ENCODE measurements at places on chromosomes 2 and 18. TPM values are rescaled to one million over a fixed set of nuclear protein-coding genes. Genes with fewer than 3 reads are reported as not detected.

DNA sequence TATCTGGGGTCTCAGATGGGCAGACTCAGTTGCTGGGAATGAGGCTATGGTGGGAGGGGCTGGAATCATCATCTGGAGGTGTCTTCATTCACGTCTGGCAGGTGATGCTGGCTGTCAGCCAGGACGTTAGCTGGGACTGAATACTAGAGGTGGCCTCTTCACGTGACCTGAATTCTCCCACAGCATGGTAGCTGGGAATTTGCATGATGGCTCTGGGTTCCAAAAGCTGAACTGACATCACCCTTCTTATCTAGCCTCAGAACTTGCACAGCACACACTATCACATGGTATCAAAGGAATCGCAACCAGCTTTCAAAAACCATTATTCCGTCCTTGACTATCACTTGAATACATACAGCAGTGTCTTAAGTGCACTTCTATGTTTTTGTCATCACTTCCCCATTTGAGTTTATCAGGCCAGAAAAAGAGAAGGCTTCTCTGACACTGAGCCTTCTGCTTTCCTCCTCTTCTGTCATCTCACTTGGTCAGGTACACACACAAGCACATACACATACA is 53.0 kb upstream of the LRP2 start:
- no peak for DNase-seq

DNA sequence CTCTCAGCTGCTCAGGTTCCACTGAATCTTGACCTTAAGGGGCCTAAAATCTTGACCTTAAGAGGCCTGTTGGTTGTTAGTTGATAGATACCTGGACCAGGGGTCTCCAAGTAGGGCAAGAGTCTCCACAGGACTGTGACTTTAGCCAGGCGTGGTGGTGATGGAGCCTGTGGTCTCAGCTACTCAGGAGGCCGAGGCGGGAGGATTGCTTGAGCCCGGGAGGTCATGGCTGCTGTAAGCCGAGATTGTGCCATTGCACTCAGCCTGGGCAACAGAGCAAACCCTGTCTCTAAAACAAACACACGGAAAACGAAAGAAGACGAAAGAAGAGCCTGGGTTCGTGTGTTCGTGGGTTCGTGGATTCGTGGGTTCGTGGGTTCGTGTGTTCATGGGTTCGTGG is 120.2 kb upstream of the CTDP1 start:
- no peak for DNase-seq

Gene RAPGEF4
- 0.37 TPM for total RNA-seq

DNA sequence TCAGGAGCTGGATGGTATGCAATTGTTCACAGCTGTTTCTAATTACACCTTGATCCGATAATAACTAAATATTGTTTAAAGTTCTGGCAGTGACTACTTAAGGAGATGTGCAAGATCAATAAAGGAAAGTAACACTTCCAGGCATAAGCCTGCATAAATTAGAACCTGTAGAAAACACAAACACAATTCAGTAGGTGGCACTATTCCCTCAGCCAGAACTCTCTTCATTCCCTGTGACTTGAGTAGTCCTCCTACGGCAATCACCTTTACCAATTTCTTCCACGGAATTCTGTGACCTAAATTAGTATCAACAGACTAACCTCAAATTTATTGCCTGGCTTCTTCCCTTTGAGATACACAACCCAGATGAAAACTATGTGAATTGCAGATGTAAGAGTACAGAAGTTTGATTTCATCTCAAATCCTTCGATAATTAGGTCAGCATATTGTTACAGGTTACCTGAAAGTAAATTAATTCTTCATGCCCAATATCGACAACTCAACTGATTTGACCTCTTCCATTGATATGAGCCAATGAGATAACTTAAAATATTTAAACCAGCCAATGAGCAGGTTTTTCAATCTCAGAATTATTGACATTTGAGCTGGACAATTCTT is 137.8 kb downstream of the PID1 start:
- DNase-seq = peak; percentile 29

DNA sequence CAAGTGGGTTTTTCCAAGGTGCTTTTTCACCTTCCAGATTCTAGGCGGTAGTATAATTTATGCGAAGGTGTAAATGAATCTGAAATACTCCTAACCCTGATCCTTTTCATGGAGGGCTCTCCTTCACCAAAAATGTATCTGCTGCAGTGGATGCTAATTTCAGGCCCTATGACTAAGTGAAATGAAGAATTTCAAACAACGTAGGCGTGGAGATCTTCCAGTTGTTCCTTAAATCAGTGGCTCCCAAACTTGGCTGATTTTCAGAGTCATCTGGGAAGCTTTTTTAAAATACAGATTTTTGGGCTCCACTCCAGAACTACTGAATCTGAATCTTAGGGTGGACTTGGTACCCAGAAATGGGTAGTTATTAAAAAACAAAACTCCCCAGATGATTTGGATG is 5.5 kb downstream of the GCKR start:
- no peak for DNase-seq

DNA sequence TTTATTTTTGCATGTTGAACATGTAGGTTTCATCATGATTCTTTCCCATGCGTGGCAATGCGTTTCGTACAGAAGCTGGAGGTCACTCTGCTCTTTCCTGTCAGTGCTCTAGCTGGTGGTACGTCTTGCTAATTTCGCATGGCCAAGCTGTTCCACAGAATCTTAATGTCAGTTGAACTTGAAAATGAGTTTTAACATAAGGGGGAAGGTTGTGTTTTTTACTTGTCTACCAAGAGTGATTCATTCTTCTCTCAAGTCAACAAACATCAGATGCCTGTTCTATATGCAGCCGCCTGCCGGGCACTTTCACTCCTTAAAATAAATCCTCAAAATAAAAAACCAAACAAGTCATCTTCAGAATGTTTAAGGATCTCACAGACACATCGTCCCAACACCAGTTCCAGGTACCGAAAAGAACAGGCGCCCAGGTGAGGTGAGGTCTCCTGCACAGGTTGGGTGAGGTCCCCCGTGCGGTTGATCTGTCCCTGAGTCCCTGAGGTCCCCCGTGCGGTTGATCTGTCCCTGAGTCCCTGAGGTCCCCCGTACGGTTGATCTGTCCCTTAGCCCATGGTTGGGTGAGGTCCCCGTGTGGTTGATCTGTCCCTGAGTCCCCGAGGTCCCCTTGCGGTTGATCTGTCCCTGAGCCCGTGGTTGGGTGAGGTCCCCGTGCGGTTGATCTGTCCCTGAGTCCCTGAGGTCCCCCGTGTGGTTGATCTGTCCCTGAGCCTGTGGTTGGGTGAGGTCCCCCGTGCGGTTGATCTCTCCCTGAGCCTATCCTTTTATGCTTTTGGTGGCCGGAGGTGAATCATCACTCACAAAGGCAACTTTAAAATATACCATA is 57.0 kb upstream of the KCNG2 start:
- DNase-seq = no peak

- no peak for DNase-seq
These were observed 6.7 kb upstream of the UGT1A5 start for GRCh38 chr2:233705911-233706506.

DNA sequence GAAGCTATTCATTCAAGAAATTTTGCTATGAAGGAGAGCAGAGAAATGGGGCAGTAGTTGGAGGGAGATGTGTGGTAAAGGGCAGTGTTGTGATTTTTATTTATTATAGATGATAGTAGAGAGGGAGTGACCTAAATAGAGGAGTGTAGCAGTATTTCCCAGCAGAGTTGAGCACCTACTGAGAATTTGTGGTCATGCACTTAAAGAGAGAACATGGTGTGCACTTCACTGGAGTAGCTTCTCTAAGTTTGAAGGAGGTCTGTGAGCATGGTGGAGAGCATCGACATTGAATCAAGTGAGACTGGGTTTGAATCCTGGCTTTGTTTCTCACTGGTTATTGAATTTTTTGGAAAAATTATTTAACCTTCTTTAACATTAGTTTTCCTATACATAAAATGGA is 129.2 kb downstream of the AQP4 start:
- DNase-seq = no peak

GRCh38 chr2:123566291-123566946 is 458.7 kb upstream of the CNTNAP5 start:
- no peak for DNase-seq

Gene FSHR
- not detected for total RNA-seq

DNA sequence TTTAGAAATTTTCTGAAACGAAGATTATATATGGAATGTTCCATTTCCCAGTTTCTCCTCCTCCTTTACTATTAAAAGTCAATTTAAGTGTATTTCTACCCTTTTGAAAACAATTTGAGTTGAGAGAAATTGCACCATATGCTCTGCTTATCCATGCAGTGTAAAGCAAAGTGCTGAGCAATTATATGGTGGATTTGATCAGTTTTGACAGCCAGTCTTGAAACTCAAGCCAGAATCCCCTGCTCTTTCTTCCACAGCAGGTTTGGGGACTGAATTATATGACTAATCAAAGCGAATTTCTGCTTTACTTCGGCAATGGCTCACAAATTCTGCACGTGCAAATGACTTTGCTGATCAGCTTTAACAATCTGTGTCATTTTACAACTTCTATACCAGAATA is 1183.6 kb downstream of the LRP1B start:
- no peak for DNase-seq

DNA sequence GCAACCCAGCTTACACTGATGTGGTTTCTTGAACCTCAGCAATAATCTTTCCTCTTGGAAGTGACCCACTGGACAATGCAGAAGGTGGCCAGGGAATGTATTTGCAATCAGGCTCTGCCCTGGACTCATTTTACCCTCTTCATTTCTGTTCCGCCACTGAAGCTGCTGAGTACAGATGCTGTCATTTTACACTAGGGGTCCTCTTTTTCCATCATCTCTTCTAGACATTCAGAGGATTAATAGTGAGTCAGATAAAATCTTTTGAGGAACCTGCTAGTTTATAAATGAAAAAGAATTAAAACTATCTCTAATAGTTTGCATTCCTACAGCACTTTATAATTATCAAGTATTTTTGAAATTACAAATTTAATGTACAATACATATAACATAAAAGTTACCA is 87.9 kb upstream of the PNPT1 start:
- no peak for DNase-seq

Gene ZNF532
- total RNA-seq = 37.8 TPM

Gene ANKRD30BL
- not detected for total RNA-seq

Gene OSR1
- total RNA-seq = 11.3 TPM

DNA sequence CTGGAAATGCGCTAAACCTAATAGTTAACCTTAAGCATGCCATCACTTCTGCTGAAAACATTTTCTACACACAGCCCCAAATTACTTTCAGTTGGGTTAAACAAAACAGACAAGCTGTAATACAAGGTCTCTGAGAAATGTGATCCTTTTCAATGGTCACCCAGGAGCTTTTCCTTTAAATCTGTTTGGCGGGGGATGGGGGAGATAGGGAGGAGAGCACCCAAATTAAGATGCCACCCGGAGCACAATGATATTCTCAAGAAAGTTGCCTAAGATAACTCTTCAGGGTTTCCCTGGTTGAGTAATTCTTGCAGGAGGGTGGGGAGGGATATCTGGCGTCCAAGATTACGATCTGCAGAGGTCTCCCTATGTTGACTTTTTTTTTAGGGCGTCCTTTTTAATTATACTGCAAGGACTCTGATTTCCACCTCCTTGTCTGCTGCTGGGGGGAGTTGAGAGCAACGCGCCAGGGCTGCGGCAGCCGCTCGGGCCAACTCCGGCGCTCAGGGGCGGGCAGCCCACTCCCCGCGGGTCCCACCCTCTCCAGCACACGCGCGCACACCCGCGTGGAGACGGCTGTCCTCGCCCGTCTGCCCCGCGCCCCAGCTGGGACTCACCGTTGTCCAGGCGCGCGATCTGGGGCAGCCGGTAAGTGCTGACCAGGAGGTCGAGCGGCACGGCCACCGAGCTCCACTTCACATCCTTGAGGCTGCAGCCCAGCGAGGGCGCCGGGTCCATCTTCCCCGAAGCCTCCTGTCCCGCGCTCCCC is 807 bp downstream of the GAREM1 start:
- DNase-seq = no peak

- peak; percentile 68 for DNase-seq
These were observed 108.4 kb upstream of the BZW1 start for GRCh38 chr2:200703127-200703925.

- no peak for DNase-seq
These were observed 16.7 kb upstream of the DSG1 start for GRCh38 chr18:31301201-31301655.

Gene CCL20
- total RNA-seq = not detected

GRCh38 chr2:102841107-102841840 is 79.4 kb downstream of the TMEM182 start:
- peak; percentile 25 for DNase-seq

Gene NEU2
- total RNA-seq = not detected

DNA sequence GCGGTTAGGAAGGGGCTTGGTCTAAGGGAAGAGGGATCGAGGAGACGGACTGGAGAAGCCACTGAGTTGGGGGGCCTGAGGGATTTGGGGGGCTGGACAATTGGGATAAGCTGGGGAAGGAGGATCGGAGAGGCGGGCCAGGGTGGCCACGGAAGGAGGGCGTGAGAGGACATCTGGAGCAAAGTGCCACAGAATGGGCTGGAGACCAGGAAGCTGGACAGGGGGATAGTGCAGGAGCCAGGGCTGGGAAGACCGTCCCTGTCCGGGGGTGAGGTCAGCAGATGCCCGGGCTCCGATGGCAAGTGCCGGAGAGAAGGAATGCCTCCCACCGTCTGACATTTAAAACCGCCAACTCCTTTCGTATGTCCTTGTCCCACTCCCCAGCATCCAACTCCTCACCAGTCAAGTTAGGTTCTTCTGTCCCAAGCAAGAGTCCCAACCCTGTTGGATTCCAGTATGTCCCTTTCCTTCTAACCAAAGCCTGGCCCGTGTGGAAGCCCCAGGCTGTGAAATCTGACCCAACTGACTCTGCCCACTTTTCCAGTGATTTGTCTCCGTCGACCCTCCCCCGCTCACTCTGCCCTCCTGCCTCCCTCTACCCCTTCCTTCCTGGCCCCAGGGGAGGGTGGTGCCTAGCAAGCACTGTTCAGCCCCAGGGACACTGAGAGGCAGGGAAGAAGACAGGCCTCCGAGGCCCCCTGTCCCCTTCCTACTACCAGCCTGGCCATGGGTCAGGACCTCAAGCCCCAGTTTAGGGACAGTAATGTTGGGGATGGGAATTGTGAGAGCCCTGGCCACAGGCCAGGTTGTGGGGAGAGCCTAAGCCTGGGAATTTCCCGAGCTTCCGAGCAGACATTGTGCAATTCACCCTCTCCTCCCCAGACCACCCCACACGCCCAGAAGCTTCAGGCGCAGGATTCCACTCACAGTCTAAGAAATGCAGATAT is 31.5 kb upstream of the TMBIM1 start:
- no peak for DNase-seq

- DNase-seq = peak; percentile 92
These were observed 60.8 kb downstream of the MFSD6 start for GRCh38 chr2:190468814-190469569.

Gene FASTKD2
- total RNA-seq = 23.9 TPM

Gene GRB14
- not detected for total RNA-seq

Data from HFFc6 (cell line).